ENCODE measurements at places on chromosomes 5 and 9.

- no peak overlapping the region for H3K27ac ChIP-seq
- H3K27me3 ChIP-seq: no peaks in the 10 kb centered on the region
Observed at GRCh38 chr9:115010874-115011273, 80.5 kb upstream of the TNFSF8 start.

- no peak for DNase-seq
- H3K27me3 ChIP-seq: no peaks in the 10 kb centered on the region
- no peak overlapping the region for H3K27ac ChIP-seq
- H3K4me3 ChIP-seq: no peak overlapping the region
- H3K4me1 ChIP-seq: no peaks in the 10 kb centered on the region
Observed at GRCh38 chr5:103648086-103648485, 85.5 kb upstream of the NUDT12 start.

DNA sequence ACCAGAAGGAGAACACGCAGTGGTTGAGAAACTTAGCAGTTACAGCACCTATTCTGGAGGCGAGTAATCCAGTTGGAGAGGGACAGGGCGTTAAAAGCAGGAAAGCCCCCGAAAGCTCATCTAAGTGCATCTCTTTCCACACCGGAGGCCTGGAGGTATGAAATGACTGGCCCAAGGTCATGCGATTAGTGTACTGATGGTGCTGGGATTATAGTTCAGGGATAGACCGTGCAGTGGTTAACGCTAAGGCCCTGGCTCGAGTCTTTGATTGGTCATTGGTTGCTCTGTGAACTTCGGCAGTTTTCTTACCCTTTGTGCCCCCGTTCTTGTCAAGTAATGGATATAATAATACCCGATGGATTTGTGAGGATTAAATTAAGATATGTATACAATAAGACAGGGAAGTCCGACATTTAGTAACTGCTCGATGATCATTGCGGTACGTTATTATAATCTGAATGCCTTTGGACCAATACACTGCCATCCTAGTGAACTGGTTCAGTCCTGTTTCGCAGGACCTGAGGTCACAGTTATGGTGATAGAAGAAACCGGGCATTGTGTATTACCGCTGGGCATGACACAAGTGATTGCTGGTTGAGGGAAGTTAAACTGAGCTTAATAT is 960 bp downstream of the CANX start:
- no peaks in the 10 kb centered on the region for H3K27me3 ChIP-seq
- H3K27ac ChIP-seq: peak overlapping the region; percentile 97
- DNase-seq: peak; percentile 6

GRCh38 chr5:40010436-40010835 is 585.7 kb upstream of the DAB2 start:
- H3K36me3 ChIP-seq: no peaks in the 10 kb centered on the region
- no peak overlapping the region for H3K27ac ChIP-seq
- H3K27me3 ChIP-seq: no peaks in the 10 kb centered on the region
- H3K4me1 ChIP-seq: no peaks in the 10 kb centered on the region

- peaks cover 40% of the 10 kb centered on the region for H3K4me1 ChIP-seq
- no peaks in the 10 kb centered on the region for H3K36me3 ChIP-seq
- H3K27me3 ChIP-seq: no peaks in the 10 kb centered on the region
Observed at GRCh38 chr5:143403334-143403592, 223 bp downstream of the NR3C1 start.

- no peaks in the 10 kb centered on the region for H3K36me3 ChIP-seq
- peaks cover 9% of the 10 kb centered on the region for H3K27me3 ChIP-seq
- H3K4me1 ChIP-seq: peaks cover 7% of the 10 kb centered on the region
- DNase-seq: no peak
- no peak overlapping the region for H3K4me3 ChIP-seq
Observed at GRCh38 chr5:175728885-175729828, 71.3 kb downstream of the HRH2 start.

DNA sequence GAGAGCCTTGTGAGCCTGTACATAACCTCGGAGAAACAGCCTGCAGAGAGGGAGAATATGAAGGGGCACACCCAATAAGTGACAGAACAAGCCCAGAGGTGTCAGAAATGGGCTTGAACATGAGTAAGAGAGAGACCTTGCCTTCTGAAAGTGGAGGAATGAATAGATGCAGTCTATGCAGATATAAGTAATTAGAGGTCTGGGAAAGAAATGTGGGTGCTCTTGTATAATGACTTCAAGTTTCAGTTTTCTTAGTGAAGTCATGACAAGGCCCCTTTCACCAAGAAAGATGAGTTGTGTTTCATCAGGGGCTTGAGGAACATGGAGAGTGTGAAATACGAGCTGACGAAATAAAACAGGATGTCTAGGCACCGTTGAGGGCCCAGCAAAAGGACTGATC is 15.1 kb downstream of the GRAMD2B start:
- peaks cover 12% of the 10 kb centered on the region for H3K4me1 ChIP-seq
- H3K27me3 ChIP-seq: no peaks in the 10 kb centered on the region
- H3K4me3 ChIP-seq: no peak overlapping the region
- no peaks in the 10 kb centered on the region for H3K36me3 ChIP-seq

- no peak overlapping the region for H3K4me3 ChIP-seq
- no peak overlapping the region for H3K27ac ChIP-seq
- no peaks in the 10 kb centered on the region for H3K36me3 ChIP-seq
- no peaks in the 10 kb centered on the region for H3K27me3 ChIP-seq
- H3K4me1 ChIP-seq: peaks cover 39% of the 10 kb centered on the region
Observed at GRCh38 chr5:172852490-172853354, 18.7 kb downstream of the ERGIC1 start.

- DNase-seq: no peak
- H3K27me3 ChIP-seq: no peaks in the 10 kb centered on the region
- H3K4me1 ChIP-seq: peaks cover 72% of the 10 kb centered on the region
- H3K36me3 ChIP-seq: peaks cover 4% of the 10 kb centered on the region
- H3K27ac ChIP-seq: no peak overlapping the region
- H3K4me3 ChIP-seq: peak overlapping the region; percentile 3
Observed at GRCh38 chr5:115541611-115542010, 3.0 kb downstream of the FEM1C start.

- no peak overlapping the region for H3K27ac ChIP-seq
- DNase-seq: no peak
- no peak overlapping the region for H3K4me3 ChIP-seq
- no peaks in the 10 kb centered on the region for H3K4me1 ChIP-seq
- no peaks in the 10 kb centered on the region for H3K36me3 ChIP-seq
Observed at GRCh38 chr5:160694896-160695295, 157.1 kb downstream of the ATP10B start.

DNA sequence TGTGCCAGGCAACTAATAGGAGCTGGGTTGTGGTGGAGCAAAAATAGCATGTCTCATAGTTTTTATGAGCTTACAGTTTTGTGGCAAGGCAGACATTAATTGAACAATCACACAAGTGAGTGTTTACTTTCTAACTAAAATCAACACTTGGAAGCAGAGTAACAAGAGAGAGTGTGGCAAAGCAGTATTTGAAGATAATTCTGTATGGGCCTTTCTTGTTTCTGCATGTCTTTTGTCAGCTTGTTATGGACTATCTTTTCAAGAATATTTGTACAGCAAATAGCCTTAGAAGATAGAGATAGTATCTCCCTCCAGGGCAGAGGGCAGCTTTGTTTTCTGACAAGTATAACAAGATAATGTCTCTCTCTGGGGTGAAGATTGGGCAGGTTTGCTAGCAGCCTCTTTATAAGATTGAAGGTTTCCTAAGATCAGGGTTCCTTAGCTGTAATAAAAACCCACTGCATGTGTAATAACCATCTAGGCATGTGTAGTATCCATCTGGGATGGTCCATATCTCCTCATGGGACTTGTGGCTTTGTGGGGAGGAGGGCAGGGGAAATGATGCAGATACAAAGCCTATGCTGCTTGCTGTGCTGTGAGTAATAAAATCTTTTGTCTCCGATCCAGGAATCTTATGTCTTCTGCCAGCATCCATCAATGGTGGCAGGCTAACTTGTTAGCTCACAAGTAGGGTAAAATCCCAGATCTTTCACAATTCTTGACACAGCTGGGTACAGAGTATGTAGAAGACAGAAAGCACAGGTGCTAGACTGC is 479.9 kb downstream of the KDM4C start:
- no peaks in the 10 kb centered on the region for H3K36me3 ChIP-seq
- DNase-seq: no peak
- H3K27ac ChIP-seq: no peak overlapping the region
- no peaks in the 10 kb centered on the region for H3K27me3 ChIP-seq
- no peaks in the 10 kb centered on the region for H3K4me1 ChIP-seq
- H3K4me3 ChIP-seq: no peak overlapping the region

DNA sequence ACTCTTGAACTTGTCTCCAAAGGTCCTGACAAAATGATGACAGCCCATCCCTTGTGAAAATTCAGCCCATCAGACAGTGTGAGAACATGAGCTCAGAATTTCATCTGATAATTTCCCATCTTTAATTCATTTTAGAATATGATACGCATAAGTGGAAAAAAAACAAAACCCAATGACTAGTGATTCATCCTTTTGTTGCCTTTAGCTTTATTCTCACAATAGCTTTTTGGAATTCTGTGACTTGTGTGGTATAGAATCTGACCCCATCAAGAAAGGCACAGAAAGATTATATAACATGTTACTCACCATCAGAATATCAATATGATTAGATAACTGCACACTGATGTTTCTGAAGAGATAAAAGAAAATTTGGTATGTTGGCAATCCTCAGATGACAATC is 16.1 kb upstream of the TMED7 start:
- H3K27ac ChIP-seq: no peak overlapping the region
- H3K4me3 ChIP-seq: no peak overlapping the region
- H3K4me1 ChIP-seq: no peaks in the 10 kb centered on the region
- no peaks in the 10 kb centered on the region for H3K36me3 ChIP-seq
- H3K27me3 ChIP-seq: no peaks in the 10 kb centered on the region

DNA sequence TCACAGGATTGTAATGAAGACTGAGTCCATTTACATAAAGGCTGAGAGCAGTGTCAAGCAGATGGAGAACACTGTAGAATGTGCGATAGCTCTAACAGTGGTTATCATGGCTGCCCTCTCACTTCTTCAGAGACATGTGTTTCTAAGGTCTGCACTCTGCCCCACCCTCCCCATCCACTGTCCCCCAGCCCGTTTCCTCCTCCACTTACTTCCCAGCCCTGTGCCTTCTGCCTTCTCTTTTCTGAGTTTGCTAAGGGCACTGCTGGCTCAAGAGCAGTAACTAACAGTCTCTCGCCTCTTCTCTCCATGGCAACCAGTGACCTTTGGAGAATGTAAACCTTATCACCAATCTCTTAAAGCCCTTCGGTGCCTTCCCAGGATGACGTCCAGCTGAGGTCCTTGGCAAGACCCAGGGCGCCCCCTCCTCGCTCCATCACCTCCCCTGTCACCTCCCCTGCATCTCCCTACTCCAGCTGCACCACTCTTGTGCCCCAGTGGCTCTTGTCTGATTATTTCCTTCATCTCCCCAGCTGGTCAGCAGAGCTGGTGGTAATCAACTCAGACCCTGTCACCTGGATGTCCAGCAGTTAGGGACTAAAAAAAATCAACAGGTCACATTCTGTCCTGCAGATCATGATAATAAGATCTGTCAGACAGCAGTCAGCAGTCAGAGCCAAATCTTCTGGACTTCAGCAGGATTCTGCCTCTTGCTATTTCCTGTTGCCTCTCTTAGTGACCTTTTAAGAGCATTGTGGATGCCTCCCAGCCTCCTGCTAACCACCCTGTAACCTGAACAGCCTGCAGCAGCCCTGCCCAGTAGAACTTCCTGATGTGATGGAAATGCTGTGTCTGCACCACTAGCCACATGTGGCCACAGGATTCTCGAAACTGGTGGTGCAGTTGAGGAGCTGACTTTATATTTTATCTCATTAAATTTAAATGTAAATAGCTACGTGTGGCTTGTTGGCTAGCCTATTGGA is 9.0 kb downstream of the FXN start:
- no peaks in the 10 kb centered on the region for H3K27me3 ChIP-seq
- no peak for DNase-seq
- H3K4me3 ChIP-seq: no peak overlapping the region
- peaks cover 15% of the 10 kb centered on the region for H3K36me3 ChIP-seq
- no peaks in the 10 kb centered on the region for H3K4me1 ChIP-seq

GRCh38 chr5:943918-944620 is 51.4 kb downstream of the TRIP13 start:
- H3K4me3 ChIP-seq: no peak overlapping the region
- no peaks in the 10 kb centered on the region for H3K4me1 ChIP-seq
- DNase-seq: no peak
- H3K27ac ChIP-seq: no peak overlapping the region
- peaks cover 13% of the 10 kb centered on the region for H3K27me3 ChIP-seq
- H3K36me3 ChIP-seq: no peaks in the 10 kb centered on the region

DNA sequence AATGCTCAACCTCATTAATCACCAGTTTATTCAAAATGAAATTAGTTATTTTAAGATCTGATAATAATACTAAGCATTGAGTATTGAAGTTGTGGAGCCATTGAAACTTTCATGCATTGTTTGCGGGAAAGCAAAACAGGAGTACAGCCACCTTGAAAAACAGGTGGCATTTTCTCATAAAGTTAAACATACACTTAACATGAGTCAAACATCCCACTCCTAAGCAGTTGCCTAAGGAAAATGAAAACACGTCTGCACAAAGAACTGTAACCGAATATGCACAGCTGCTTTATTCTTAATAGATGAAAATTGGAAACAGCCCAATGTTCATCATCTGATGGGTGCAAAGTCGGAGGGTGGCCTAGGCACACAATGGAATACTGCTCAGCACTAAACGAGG is 177.3 kb downstream of the IRX2 start:
- no peaks in the 10 kb centered on the region for H3K36me3 ChIP-seq
- no peak overlapping the region for H3K4me3 ChIP-seq
- H3K27ac ChIP-seq: no peak overlapping the region
- H3K27me3 ChIP-seq: no peaks in the 10 kb centered on the region
- no peaks in the 10 kb centered on the region for H3K4me1 ChIP-seq

GRCh38 chr5:82639393-82640144 is 361.4 kb upstream of the RPS23 start:
- no peaks in the 10 kb centered on the region for H3K27me3 ChIP-seq
- H3K27ac ChIP-seq: no peak overlapping the region
- no peak for DNase-seq
- no peaks in the 10 kb centered on the region for H3K4me1 ChIP-seq
- no peak overlapping the region for H3K4me3 ChIP-seq
- no peaks in the 10 kb centered on the region for H3K36me3 ChIP-seq

DNA sequence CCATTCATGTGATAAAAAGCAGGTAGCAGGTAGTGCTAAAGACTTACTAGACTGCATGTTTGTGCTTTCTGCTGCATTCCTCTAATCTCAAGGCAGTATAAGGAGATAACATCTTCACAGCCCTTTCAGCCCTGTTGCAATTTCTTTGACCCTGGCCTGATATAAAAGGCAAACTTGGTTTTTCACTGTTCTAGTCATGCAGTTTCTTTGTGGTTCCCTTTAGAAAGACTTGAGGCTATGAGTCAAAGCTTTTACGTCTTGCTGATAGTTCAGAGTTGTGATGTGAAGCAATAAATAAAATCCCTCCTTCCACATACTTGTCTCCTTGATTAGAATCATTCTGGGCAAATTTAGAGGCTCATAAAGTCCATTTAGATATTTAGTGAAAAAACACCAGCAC is 88.6 kb upstream of the CDKN2B start:
- no peaks in the 10 kb centered on the region for H3K36me3 ChIP-seq
- H3K27me3 ChIP-seq: no peaks in the 10 kb centered on the region
- no peak overlapping the region for H3K27ac ChIP-seq
- DNase-seq: no peak

- H3K4me1 ChIP-seq: no peaks in the 10 kb centered on the region
- H3K4me3 ChIP-seq: no peak overlapping the region
- no peak for DNase-seq
- H3K36me3 ChIP-seq: no peaks in the 10 kb centered on the region
- no peak overlapping the region for H3K27ac ChIP-seq
- no peaks in the 10 kb centered on the region for H3K27me3 ChIP-seq
Observed at GRCh38 chr5:106882035-106882434, 788.7 kb downstream of the EFNA5 start.

- no peaks in the 10 kb centered on the region for H3K36me3 ChIP-seq
- H3K4me1 ChIP-seq: no peaks in the 10 kb centered on the region
- no peaks in the 10 kb centered on the region for H3K27me3 ChIP-seq
- H3K27ac ChIP-seq: no peak overlapping the region
- H3K4me3 ChIP-seq: no peak overlapping the region
- DNase-seq: no peak
Observed at GRCh38 chr5:111584651-111585050, 72.3 kb upstream of the STARD4 start.

Measured in CD8-positive, alpha-beta memory T cell (primary cell).